DMS79 (cell line): ENCODE measurements at places on chromosomes 7 and 10.

- no peak for DNase-seq
These were observed 438.7 kb downstream of the LRMDA start for GRCh38 chr10:75870039-75870645.

DNA sequence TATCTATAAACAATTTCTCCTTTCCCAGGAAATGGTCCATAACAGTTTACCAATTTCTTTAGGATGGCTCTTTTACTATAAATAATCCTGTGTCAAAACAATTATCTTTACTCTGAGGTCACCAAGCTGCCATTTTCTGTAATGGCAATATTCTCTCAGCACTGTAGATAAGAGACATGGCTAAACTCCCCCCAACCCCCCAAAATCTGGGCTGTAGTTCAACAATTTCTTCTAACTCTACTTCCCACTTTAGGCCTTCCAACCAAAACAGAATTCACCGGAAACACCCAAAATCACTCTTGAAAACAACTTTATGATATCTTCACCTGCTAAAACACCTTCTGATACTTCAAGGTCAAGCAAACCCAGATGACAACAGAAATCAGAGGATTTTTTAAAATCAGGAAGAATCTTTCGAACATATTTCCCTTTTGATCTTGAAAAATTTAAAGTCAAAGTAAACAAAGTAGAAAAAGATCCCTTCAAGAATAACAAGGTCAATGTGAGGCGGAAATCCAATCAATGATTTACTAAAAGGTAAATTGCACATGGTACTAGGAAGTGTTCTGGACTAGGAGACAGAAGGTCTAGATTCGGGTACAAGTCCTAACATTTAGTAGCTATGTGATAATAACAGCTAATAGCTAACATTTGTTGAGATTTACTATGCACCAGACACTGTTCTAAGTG, 176.8 kb downstream of the CPEB3 start:
- DNase-seq = no peak

GRCh38 chr10:1360011-1360557, 303.9 kb downstream of the WDR37 start:
- no peak for DNase-seq

- no peak for DNase-seq
These were observed 700.5 kb upstream of the CELF2 start for GRCh38 chr10:10317151-10317550.

GRCh38 chr7:504221-505111, 15.2 kb downstream of the PDGFA start:
- DNase-seq = no peak

DNA sequence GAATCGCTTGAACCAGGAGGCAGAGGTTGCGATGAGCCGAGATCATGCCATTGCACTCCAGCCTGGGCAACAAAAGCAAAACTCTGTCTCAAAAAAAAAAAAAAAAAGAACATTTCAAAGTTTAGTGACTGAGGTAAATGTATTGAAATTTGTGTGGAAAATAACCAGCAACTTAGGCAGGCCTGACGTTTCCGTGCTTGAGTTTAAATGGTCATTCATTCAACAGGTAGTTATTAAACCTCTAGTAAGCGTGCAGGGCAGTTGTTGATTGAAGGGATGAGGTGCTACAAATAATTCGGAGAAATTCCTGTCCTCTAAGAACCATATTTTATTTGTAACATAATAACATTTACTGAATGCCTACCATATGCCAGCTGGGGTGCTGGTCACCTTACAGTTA, 135.3 kb downstream of the PRKAG2 start:
- no peak for DNase-seq

DNA sequence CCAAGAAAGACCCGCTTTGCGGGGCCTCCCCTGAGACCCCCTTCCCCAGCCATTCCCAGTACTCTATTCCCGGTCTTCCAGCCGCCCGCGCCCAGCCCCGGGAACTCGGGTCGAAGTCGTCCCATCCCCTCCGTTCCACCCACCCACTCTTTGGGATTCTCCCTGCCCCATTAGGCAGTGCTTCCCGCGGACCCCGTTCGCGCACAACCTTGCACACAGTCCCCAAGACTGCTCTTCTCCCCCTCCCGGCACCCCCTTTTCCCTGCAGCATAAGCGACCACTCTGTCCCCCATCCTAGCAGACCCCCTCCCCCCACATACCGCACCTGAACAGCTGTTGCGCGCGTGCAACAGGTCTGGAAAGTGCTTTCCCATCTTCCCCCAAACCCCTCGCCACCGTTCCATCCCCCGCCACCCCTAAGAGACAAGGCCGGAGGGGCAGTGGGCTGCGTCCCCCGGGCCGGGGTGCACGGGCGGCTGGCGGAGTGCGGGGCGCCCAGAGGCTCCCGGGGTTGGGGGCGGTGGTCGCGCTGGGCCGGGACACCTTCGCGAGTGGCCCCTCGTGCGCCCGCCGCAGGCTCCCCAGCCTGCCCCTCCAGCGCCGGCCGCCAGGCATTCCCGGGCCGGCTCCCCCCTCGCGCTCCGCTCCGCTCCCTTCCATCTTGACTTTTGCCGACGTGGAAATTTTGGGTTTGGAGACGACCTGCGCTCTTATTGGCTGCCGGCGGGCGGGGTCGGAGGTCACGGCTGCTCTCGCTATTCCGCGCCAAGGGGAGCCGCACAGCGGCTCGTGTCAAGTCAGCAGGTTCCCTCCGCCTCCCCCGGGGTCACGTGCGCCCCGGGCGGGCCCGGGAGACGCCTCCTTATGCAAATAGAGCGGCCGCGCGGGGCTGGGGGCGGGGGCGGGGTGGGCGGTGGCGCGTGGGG, 201.2 kb upstream of the NFE2L3 start:
- DNase-seq = peak; percentile 96

DNA sequence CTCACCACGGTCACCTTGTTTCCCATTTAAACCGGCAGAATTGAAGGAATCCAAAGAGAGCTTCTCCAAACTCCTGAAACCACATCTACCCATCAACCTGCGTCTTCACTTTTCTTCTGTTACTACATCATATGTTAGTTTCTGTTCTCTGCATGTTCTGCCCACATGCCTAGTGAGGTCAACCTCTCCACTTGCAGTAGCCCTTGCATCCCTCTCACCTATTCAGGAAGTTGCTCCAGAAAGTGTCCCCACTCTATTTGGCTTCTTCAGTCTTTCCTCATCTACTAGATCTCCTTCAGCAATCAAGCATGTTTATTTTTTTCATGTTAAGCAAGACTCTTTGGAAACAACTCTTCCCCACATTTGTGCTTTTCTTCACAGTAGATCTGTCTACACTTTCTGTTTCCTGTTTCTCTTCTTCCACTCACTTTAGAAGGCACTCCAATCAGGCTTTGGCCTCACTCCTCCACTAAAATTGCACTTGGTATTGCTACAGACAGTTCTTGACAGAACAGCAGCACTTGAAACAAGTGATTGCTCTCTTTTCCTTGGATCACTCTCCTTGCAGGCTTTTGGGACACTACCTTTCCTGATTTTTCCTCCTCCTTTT, 7.5 kb downstream of the SAMD9L start:
- DNase-seq = no peak

DNA sequence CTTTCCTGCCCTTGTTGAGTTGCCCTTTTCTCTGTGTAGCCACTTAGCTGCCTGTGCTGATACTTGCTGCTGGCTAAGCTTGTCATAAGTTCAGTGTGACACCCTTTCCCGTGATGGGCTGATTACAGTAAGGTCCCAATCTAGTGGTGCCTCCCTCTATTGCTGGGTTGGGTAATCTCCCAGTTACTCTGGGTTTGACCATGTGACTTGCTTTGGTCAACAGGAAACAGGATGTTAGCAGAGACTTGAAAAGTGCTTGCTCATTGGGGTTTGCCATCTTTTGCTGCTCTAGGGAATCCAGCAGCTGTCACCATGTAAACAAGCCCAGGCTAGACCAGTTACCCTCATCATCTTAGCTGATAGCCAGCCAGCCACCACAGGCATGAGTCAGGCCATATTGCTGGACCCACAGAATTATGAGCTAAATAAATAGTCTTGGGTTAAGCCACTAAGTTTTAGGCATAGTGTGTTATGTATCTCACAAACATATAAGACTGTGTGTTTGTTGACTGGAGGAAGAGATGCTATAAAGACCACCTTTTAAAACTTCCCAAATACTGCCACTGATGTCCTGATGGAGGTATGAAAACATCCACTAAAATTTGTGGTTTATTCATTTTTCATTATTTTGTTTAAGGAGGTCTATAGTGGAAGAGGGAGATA, 4.0 kb upstream of the LEP start:
- no peak for DNase-seq

DNA sequence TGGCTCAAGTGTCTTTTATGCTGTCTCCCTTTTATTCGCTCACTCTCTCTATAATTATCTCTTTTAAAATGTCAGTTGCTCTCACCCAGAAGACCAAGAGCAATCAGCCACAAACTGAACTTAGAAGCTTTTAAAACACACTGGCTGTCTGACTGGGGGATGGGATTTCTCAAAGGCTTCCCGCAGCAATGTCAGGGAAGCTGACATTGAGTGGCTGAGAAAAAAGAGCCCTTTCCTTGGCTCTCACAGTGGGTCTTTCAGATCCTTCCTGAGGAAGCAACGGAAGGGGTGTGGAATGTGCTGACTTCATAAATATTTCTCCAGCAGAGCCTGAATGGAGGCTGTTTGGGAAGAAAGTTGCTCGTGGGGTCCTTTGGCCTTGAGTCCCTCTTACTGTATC, 445.7 kb upstream of the C7orf33 start:
- no peak for DNase-seq

- no peak for DNase-seq
These were observed 118.5 kb upstream of the TMEM106B start for GRCh38 chr7:12092499-12093130.

- DNase-seq = no peak
These were observed 1.7 kb downstream of the ADAM8 start for GRCh38 chr10:133274751-133275683.

GRCh38 chr7:2224934-2225333, 7.8 kb downstream of the MAD1L1 start:
- peak; percentile 84 for DNase-seq

GRCh38 chr10:24947304-24948097, 4.9 kb downstream of the PRTFDC1 start:
- no peak for DNase-seq

DNA sequence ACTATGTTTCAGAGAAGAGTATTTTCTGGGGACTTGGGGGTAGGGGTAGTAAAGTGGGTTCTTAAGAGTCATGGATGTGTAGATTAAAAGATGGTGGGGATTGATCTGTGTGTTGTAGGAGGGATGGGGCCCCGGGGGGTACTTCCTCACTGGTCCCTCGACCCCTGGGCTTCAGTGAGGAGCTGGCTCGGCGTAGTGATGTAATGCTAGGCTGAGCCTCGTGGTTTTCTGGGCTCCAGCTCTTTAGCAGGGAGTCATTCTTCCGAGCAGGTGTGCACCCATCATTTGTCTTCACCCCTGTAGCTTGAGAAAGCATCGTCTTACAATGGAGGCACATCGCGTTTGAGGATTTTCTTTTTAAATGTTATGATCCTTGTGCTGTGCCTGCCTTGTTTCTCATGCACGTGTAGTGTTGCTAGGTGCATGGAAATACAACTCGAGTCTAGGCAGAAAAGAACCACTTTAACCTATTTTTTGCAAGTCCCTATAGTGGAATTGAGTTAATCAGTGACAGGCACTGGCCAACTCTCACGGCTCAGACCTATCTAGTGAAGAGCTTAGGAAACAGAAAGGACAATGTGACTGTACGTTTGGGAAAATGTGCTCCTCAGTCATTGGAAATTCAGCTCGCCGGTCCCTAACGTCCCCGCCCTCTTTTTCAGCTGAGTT, 106.1 kb upstream of the BTBD16 start:
- DNase-seq = no peak

GRCh38 chr7:82032901-82033300, 263.1 kb upstream of the HGF start:
- no peak for DNase-seq

DNA sequence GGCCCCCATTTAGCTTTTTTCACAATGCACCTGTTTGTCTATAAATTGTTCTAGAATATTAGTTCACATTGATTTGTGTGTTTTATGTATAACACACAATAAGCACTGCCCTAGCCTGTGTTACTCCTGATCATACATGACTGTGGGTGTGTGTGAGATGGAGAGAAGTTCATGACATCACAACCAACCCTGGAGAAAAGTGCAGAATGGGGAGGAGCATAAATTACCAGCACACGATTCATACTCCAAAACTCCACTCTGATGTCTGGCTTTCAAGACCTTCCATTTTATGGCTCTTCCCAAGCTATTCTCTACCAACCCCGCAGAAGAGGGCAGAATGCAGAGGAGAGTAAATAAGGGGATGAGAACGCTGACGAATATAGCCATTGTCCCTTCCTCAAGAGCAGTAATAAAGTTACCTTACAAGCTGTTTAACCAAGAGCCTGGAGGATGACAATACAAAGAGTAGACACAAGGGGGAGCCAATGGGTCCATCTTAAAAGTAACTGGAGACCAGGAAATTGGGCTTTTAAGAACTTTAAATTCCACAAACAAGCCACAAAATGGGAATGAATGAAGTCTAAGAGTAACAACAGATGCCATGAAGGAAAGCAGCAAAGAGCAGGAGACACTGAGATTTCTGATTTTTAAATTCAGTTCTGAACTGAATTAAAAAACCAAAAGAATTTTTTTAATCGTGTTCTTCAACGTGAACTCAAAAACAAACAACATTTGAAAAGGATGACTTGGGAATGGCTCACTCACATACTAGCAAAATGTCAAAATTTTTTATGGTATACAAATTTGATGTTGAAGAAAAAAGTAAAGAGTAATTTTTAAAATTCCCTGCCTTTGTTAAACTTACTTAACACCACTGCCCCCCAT, 159.6 kb downstream of the PARD3 start:
- no peak for DNase-seq
